ENCODE measurements at places on chromosomes 13 and 19.

GRCh38 chr13:30234619-30235162, 72.7 kb downstream of the KATNAL1 start:
- DNase-seq: no peak

- DNase-seq: no peak
Observed at GRCh38 chr19:54422136-54422535, 6.9 kb downstream of the TTYH1 start.

- DNase-seq: no peak
Observed at GRCh38 chr13:98301721-98302120, 124.7 kb upstream of the RNF113B start.

- no peak for DNase-seq
Observed at GRCh38 chr13:19657872-19658591, 24.6 kb downstream of the MPHOSPH8 start.

- no peak for DNase-seq
Observed at GRCh38 chr13:50116430-50116973, 101.3 kb downstream of the KCNRG start.

DNA sequence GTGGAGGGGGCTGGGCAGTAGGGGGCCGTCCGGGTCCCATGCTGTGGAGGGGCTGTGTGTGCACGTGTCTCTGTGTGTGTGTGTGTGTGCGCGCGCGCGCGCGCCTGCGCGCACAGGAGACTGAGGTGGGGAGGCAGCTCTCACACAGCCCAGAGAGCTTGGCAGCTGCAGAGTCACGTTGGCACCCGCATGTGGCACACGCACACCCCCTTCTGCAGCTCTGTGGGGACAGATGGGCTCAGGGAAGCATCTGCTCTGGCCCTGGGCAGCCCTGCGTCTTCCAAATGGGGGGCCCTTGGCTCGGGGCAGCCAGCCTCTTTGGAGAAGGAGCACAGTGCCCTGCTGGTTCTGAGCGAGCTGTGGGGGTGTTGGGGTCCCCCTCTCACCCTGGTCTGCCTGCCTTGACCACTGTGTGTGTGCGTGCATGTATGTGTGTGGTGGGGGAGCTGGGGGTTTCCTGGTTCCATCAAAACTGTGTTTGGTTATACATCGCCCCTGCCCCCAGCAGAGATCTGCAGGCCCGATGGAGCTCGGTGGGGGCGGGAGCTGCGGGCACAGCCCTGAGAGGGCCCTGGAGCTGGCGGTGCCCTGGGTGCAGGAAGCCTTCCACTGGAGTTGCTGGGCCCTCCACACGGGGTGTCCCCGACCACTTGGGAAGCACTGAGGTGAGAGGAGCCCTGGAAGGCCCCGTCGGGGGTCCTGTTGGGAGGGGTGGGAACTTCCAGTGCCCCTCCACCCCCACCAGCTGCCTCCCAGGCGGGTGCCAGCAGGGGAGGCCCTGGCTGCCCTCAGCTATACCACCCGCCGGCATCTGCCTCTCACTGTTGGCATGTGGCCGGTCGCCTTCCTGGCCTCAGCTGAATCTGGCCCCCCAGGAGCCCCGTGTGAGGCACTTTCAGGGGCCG, 67.1 kb downstream of the KDM4B start:
- DNase-seq: no peak

DNA sequence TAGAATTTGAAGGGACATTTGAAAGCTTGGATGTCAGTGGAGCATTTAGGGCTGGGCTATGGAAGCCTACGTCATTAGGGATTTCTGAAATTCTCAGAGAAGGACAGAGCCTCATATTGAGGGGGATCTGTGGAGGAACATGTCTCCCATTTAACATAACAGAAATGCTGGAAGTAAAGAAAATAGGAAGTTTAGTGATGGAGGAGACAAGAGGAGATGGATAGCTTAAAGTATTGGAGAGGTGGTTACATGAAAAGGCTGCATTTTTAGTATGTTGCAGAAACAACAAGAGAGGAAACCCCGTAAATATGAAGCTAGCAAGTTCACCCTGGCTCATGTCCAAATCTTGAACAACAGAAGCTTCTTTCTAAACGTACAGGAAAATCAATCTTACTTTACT, 24.4 kb downstream of the LIG4 start:
- no peak for DNase-seq

All from activated naive CD8-positive, alpha-beta T cell treated with anti-CD3 and anti-CD28 coated beads for 36 hours (primary cell).